MM.1S (cell line): ENCODE measurements at places on chromosomes 12 and 14.

GRCh38 chr14:90504643-90505042 is 107.8 kb downstream of the CALM1 start:
- no peak for DNase-seq

- DNase-seq, result no peak
These were observed 172.1 kb downstream of the ETV6 start for GRCh38 chr12:11821386-11822080.

- no peak for DNase-seq
These were observed 209.2 kb upstream of the C14orf180 start for GRCh38 chr14:104370256-104370870.

DNA sequence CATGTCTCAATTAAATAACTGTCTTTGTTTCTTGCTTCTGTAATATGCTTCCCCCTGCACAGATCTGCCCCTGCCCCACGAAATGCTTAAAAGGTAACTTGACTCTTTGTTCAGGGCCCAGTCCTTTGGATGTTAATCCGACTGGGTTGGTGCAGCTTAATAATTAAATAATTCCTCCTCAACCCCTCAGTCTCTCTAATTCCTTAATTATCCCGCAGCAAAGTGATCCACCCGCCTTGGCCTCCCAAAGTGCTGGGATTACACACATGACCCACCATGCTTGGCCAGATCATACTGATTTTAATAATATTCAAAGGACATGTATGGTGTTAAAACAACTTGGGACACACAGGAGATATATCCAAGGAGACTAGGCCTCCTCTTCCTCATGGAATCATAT is 18.2 kb upstream of the ANAPC7 start:
- no peak for DNase-seq

DNA sequence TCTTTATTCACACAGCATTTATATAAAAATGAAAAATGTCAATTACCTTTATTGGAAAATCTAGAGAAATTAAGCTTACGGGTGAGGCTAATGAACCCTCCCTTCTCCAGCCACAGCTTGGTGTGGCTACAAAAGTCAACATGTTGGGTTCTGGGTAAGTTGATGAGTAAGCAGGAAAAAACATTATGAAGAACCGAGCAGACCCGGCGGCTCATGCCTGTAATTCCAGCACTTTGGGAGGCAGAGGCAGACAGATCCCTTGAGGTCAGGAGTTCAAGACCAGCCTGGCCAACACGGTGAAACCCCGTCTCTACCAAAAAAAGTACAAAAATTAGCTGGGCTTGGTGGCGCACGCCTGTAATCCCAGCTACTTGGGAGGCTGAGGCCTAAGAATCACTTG is 10.9 kb downstream of the NAA25 start:
- DNase-seq, result no peak

DNA sequence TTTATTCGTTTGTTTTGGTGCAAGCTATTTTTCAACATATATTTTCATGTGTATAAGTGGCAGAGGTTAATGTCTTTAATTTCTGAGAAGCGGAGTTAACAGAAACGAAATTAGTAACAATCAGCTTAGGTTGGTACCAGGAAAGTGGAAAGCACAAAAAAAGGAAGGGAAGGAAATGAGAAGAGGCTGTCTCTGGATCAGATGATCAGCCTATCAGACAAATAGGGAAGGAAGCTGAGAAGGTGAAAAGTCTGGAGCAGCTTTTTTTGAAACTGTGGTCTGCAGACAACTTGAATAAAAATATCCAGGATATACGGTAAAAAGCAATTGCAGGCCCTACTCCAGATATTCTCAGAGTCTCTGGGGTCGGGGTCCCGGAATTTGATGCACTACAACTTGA is 265.0 kb downstream of the SSPN start:
- no peak for DNase-seq

DNA sequence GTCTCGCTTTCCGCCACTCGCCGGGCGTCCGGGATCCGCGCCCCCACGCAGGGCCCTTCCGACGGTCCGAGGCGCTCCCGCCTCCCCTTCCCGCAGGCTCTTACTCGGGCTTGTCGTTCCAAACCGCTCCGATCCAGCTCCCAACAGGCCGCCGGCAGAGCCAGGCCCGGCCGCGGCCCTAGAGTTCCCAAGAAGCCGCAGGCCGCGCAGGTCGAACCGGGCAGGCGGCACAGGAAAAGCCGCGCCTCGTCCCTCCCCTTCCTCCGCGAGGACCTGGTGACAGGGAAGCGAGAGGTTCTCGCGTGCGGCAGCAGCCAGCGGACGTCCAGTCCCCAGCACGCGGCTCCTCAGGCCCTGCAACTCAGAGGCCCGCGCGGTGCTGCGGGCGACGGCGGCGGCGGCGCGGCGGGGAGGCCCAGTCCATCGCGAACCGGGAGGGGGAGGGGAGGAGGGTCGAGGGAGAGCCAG is 272 bp downstream of the HECTD1 start:
- DNase-seq, result no peak

- peak; percentile 15 for DNase-seq
These were observed 5.5 kb upstream of the KRT84 start for GRCh38 chr12:52390739-52391617.

GRCh38 chr14:21965042-21965441 is 291.4 kb upstream of the OR4E1 start:
- DNase-seq, result no peak

GRCh38 chr12:121089031-121089812 is 43.5 kb upstream of the P2RX7 start:
- DNase-seq, result peak; percentile 18

GRCh38 chr12:106010741-106011140 is 128.0 kb downstream of the NUAK1 start:
- no peak for DNase-seq

DNA sequence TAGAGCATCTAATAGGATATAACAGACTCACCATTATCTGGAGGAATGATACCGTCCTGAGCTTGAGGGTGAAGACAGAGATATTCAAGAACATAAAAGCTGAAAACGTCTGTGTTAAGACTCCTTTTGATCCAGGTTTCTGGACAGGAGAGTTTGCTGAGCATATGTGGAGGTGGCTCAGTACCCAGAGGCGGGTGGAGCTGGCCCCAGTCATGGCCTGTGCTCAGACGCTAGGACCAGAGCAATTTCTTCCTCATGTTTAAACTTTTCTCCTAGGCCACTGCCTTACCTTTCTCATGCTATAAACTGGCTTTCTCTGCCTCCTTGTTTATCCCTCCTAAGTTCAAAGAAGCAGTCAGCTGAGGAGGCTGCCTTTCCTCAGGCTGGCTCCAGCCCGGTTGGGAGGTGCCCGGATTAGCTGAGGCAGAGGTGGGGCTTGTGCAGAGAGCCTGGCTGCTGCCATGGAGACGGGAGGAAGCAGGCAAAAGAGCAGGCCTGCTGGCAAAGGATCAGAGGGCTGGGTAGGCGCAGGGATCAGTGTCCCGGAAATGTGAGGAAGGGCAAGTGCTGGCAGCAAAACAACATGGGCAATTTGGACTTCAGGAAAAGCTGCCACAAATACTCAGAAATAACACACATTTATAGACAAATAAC is 13.7 kb downstream of the COA8 start:
- no peak for DNase-seq

DNA sequence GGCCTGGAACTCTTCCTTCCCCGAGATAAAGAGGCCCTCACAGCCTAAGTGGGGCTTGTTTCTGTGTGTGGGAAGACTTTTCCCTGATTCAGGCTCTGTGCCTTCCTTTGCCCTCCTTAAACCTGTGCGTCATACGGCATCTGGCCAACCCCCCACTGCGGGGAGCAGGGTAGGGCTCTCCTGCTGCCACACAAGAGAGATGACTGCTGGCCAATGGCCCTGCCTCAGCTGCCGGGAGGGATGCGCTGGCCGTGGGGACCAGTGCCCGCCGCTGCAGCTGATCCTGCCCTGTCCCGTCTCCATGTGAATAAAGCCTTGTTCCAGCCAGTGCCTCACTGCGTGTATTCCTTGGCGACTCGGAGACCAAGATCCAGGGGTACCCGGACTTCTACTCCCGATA is 42.5 kb upstream of the BEGAIN start:
- no peak for DNase-seq

DNA sequence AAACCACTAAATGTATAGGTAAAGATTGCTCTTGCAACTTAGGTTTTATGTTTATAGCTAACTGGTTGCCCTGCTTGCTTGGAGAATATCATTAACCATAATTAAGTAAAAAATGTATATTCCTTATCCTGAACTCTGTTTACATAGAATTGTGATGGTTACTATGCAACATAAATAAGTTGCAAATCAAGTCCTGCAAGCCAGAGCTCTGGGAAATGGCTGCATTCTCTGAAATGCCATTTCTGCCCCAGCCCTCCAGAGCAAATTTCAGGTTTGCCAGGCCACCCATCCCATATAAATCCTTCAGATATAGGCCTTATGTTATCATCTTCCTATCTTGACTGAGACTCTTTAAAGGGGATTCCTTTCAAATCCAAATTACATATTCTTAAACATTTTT is 118.4 kb upstream of the MYF6 start:
- no peak for DNase-seq

DNA sequence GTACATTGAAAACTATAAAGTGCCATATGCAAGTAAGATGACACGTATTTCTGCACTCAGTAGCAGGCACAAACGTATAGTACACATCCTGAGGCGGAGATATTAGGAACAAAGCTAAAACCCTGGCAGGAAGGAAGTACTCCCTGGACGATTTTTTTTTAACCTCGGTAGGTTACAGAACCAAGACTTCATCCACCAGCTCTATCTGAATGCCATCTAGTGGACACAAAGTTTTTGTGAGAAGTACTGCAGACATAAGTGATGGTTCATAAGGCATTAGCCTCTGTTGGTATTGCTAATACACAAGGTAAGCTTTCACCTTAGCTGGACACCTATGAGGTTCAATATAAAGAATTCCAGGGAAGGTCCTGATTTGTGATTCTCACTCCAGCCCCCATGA is 83.0 kb upstream of the CCDC196 start:
- DNase-seq, result peak; percentile 45

GRCh38 chr12:28227251-28227650 is 37.0 kb downstream of the CCDC91 start:
- no peak for DNase-seq

DNA sequence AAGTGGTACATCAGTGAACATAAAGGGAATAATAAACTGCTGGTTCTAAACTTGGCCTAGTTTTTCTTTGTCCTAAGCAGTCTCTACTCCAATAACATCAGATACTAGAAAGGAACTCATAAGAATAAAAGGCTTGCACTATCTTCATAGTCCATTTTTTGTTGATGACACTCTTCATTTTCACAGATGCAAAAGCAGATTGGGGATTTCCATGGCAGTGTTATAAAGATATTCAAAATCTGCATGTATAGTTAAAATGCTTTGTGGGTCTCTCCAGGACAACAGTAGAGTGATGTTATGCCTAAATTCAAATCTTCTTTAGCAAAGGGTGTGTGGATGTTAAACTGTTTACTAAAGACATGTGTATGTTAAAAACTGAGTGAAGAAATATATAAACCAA is 745.8 kb downstream of the TRHDE start:
- DNase-seq, result no peak

DNA sequence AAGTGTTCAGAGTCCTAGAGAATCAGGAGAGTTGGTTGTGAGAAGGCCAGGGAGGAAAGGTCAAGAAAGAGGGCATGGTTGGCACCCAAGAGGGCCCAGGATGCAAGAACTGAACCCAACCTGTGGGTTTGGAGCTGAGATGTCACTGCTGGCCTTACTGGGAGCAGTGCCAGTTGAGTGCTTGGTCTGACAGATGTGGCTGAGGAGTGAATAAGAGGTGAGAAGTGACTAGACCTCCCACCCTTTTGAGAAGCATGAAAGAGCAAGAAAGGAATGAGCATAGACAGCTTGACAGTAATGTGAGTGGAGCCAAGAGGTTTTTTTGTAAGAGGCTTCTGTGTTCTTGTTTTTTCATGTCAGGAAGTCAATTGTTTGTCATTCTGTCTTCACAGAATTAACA is 95.3 kb downstream of the FGD4 start:
- DNase-seq, result no peak

- DNase-seq, result no peak
These were observed 239.0 kb downstream of the FBXL14 start for GRCh38 chr12:1355396-1355795.

DNA sequence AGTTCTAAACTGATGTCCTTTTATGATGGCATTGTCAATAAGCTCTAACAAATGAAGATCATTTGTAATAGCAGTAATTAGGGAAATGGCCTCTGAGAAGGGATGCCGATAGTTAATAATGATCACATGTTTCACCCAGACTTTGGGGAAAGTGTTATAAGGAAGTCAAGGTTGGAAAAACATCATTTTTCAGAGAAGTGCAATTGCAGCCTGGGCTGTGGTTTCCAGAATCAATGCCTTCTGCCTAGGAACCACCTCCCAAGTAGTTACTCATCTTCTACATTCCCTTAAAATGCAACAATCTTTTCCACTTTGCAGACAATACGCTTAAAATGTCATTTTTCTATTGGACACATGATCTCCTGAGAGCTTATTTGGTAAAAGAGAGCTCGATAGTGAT is 879 bp downstream of the EDDM3A start:
- no peak for DNase-seq

- no peak for DNase-seq
These were observed 4.1 kb downstream of the TUBA1B start for GRCh38 chr12:49126852-49127763.

DNA sequence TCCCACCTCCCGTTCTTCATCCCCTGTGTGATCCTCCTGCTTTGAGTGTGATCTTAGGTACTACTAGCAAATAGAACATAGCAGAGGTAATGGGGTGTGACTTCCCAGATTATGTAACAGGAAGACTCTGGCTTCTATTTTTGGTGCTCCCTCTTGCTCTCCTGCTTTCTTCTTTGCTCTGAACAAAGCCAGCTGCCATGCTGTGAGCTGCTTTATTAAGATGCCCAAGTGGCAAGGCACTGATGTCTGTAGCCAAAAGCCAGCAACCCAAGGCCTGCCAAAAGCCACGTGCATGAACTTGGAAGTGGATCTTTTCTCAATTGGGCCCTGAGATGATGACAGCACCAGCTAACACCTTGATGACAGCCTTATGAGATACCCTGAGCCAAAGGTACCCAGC is 5.8 kb upstream of the MFAP5 start:
- no peak for DNase-seq

- DNase-seq, result no peak
These were observed 5.2 kb upstream of the ACADS start for GRCh38 chr12:120720234-120720986.

DNA sequence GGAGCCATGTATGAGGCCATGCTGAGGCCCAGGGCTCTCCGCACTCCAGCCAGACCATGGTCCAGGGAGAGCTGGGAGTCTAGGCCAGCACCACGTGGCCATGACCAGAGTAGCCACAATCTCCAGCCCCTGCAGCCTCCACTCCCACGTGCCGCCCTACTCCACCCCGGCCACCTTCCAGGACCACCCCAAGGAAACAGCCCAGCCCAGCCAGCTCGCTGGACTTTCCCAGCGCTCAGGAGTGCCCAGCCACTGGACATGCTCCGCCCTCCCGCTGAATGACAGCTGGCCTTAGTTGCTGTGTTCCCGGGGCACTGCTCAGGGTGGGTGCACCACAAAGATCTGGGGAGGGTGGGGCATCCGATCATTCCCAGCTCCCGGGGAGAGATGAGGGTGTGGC is 2.1 kb upstream of the C14orf180 start:
- no peak for DNase-seq
